ENCODE measurements at places on chromosomes 6 and 20.

DNA sequence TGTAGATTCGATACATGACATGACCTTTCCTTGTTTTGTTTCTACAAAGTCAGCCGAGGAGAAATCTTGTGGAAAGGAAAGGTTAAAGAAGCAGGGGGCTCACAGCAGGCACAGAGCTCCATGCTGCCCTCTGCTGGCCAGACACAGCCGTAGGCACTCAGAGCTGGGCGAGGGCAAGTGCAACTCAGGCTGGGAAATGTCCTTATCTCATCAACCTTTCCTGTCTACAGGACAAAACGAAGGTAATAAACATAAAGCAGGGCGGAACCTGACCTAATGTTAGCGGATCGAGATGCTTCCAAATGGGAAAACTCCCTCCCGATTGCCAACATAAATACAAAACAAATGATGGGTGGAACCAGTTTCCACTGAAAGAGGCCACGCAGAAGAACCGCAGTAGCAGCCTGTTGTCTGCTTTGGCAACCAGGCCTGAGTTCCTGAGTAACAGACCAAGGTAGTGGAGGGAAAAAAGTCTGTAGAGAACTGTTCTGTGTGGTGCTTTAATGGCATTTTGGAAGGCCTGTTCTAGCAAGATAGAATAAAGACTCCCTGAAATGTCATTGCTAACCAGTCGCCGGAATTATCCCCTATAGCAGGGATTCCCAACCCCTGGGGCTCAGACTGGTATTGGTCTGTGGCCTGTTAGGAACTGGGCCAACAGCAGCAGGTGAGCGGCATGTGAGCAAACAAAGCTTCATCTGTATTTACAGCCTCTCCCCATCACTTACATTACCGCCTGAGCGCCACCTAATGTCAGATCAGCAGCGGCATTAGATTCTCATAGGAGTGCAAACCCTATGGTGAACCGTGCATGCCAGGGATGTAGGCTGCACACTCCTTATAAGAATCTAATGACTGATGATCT lies 85.2 kb downstream of the MBOAT1 start:
- peak; percentile 11 for DNase-seq

GRCh38 chr20:54292185-54292584 lies 84.3 kb downstream of the PFDN4 start:
- DNase-seq, result no peak

GRCh38 chr6:28743271-28743789 lies 180.5 kb downstream of the TRIM27 start:
- DNase-seq, result no peak

GRCh38 chr6:158344534-158344933 lies 32.3 kb downstream of the TULP4 start:
- DNase-seq, result no peak

GRCh38 chr6:104428184-104428583 lies 431.5 kb downstream of the HACE1 start:
- no peak for DNase-seq

GRCh38 chr20:52062452-52063209 lies 128.9 kb downstream of the ZFP64 start:
- DNase-seq, result no peak

DNA sequence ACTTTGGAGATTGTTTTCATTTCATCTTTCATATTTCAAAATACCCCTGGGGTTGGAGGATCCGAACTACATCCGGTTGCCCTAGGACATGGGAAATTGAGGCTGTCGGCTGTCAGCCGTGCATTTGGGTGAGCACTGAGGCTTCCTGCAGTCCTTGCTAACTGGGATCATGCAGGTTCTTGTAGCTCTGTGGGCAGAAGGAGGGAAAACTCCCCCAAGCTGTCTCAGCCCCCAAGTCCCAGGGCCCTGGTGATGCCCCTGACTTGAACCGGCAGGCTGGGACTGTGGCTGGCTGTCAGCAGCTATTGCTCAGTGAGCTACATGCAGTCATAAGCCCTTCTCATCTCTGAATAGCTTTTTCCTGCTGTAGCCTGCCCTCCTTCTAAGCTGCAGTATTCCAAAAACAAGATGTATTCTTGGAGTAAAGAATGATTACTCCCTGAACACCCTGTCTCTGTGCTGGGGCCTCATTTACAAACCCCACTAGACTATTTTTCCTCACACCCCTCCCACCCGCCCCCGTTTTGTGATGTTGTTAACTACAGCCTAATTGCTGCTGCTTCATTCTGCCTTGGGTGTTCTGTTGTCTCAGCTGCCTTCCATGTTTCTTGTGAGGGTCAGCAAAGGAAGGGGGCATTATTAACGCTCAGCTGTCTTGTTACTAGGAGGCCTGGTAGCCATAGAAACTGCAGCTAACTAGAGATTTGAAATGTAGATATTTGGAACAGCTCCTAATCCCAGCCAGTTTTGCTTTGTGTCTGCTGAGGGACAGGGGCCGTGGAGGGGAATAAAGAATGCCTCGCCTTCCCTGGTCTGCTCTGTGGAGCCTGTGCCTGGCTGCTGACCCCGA lies 18.1 kb downstream of the MTRES1 start:
- DNase-seq, result no peak

DNA sequence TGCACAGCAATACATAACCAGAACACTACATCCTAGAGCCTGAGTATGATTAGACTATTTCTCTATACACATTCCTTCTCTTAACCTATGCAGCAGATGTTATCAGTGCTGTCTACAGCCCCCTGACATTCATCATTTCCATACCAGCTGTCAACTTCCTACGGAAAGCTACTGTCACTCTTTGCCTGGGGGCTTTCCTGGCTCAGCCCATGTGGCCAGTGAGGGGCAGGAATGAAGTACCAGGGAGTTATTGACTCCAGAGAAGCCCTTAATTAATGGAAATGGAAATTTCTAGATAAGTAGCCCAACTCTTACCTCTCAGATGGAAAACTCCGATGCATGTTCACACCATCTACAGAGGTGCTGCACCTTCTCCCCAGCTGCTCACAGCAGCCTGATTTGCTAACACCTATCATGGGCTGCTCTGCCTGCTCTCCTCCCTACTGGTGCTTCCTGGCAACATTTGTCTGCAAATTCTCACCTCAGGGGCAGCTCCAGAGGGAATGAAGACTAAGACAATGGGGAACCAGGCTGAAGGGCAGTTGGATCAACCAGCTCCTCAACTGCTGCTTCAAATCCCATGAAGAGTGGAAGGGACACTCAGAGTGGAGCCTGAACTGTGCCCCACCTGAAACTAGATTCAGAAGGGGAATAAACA lies 59.6 kb downstream of the LINC00237 start:
- no peak for DNase-seq

- no peak for DNase-seq
These were observed 26.4 kb downstream of the COX4I2 start for GRCh38 chr20:31663838-31664695.

- no peak for DNase-seq
These were observed 51.1 kb upstream of the HBS1L start for GRCh38 chr6:135105710-135106109.

DNA sequence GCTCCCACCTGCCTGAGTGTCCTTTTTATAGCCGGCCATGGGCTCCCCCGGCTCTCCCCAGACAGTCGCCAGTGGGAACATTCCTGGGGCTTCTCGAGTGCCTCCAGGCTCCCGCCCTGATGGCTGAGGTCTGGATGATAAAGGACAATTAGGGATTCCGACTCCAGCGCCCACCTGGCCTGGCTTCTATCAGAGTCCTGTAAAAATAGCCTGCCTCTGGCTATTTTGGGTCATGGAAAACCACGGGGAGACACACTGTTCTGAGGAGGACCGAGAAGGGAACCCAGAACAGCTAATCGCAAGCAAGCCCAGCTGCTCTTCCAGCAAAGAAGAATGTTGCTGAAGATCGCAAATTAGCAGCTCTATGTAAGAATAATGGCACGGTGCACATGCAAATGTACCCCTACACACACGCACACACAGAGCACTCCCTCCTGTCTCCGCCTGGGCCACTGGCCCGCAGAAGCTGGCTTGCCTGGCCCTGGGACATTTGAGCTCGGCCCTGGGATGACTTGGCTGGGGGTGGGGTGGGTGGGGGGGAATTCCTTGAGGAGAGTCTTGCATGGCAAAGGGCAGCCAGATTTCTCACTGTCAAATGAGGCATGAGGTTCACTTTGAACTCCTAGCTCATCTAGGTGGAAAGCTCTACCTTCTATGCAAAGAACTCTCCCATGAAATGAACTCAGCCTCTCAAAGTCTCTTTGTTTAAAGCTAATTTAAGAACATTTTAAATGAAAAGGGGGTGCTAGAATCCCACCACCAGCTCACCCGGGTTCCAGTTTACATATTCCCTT lies 55.3 kb downstream of the CTCFL start:
- no peak for DNase-seq

DNA sequence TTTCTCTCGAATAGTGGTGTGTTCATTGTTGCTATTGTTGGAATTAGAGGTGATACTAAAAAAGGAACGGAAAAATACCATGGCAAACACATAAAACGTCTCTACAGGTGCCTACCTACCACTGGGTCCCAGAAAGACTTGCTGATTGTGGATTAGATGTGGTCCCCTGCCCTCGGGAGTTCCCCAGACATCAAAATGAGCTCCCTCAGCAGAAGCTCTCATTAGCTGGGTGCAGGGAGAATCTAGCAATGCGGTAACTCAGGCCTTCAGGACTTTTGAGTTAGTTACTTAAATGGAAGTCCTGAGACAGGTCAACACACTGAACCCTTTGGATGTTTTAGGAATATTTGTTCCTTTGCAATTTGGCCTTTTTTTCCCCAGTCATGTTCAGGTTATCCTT lies 6.1 kb downstream of the IRF4 start:
- no peak for DNase-seq

- DNase-seq, result no peak
These were observed 35.6 kb upstream of the TGM3 start for GRCh38 chr20:2260250-2260649.

DNA sequence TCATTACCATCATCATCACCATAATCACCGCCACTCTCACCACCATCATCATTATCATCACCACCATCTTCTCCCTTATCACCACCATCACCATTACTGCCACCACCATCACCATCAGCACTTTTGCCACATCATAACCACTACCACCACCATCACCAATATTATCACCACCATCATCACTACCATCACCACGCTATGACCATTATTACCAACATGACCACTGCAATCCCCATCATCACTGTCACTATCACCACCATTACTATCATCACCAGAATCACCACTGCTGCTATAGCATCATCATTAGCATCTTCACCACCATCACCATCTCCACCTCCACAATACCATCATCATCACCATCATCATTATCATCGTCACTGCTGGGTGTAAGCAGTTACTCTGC lies 25.6 kb downstream of the CST1 start:
- no peak for DNase-seq

- no peak for DNase-seq
These were observed at the start of gene CRYBG1 for GRCh38 chr6:106360410-106360988. Gene CRYBG1 (plus strand): TSS chr6:106360717. CDS start chr6:106360909, 192 bp downstream.

DNA sequence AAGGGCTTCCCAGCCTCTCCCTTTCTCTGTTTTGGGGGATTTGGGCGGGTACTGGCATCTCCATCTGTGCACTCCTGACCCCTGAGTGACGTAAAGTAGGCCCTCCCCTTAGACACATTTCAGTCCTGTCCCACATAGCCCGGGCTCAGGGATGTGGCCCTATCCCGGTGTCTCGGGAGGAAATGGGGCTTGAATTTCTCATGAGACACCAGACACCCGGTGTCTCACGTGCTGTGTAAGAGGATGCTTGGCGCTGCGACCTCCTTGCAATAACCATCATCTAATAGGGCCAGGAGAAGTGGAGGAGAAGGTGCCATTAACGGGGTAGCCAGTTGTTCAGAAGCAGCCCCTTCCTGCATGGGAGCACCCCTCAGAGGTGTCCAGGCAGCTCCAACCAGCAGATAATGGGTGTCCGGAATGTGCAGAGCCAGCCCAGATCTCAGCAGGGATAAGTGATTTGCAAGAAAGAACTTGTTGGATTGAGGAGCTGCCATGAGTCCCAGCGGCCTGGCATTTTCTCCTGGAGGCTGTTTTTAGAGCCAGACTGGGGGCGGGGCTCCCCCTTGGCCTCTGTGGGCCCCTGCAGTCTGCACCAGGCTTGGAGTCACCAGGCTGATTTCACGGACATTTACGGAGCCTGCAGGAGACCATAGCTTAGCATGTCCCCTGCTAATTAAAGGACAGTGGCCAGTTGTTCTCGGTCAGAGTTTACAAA lies 372.0 kb downstream of the PREX1 start:
- no peak for DNase-seq

DNA sequence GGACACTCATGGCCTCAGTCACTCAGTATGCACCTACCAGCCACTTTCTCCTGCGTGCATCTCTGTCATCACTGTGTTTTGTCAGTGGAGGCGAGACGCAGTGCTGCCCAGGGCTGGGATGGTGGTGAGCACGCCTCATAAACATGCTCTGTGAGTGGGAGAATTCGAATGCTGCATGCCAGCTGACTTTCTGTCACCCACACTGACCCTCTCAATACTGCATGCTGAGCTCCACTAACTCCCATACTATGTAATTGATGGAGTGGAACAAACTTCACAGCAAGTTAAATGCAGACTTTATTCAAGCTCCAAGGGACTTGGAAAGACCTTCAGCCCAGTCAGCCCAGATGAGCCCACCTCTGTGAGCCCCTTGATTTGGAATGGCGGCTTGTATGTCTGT lies 22.7 kb upstream of the GGTLC1 start:
- DNase-seq, result no peak

DNA sequence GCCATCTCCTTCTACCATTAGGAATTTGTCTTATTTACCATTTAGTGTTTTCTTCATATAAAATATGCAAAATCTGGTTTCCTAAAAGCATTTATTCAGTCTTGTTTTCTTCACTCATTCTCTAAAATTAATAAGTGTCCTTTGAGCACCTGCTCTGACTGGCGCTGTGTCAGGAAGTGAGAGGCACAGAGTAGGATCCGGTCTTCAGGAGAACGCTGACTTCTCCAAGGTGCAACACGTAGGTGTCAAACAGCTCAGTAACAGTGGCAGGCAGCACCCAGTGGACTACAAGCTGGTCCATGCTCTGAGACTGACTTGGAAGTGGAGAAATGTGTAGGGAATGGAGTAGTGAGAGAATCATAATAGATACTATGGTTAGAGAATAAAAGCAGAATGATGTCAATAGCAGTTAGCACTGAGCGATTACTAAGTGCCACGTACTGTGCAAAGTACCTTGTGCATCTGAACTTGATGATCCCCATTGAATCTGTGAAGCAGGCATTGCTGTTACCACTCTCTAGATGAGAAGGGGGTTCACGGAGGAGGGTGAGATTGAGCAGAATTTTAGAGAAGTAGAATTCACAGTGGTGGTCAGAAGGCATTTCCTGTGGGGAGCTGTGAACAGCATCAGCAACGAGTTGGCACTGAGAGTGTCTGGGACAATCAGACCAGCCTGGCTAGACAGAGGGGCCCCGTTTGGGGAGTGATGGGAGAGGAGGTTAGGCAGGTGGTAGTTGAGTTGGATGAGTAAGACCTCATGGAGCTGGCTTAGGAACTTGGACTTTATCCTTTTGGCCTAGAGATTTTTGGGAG lies 569.8 kb downstream of the QKI start:
- no peak for DNase-seq

DNA sequence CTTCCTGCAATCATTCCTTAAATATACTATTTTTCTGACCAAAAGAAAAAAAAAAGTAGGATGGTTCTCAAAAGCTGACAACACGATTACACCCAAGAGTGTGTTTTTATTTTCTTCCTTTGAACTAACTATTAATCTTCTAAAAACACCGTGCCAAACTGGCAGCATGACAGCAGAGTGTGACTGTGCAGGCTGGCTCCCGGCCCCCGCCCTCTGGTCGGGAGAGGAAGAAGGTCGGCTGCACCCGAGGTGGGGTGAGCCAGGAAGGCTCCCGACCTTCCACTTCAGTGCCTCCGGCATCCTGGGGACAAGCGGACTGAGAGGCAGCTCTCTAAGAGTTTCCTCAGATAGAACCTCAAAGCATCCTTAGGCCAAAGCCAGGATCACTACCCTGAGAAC lies 29.2 kb downstream of the SLC22A23 start:
- DNase-seq, result no peak

- no peak for DNase-seq
These were observed 245.3 kb downstream of the EPM2A start for GRCh38 chr6:145490068-145490467.

Measured in fibroblast of skin of left biceps (primary cell).